ENCODE measurements at places on chromosomes 16 and 17. TPM values are rescaled to one million over a fixed set of nuclear protein-coding genes. Genes with fewer than 3 reads are reported as not detected.

The C16orf92 gene
- total RNA-seq, result not detected

DNA sequence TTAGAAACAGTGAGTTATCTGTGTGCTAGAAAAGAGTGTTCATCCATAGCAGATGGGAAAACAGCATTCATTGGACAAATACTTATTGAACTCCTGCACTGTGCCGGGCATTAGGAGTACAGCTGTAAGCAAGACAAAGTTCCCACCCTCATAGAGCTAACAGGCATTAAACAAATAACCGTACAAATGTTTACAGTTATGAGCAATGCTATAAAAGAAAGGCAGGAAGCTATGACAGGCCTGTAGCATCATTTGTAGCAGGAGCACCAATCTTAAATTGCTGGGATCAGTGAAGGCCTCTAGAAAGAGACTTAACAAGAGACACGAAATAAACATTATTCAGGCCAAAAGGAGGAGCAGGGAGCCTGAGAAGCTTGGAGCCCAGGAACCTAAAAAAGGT is 15.6 kb downstream of the SDR42E1 start:
- no peaks in the 10 kb centered on the region for H3K36me3 ChIP-seq
- no peaks in the 10 kb centered on the region for H3K27me3 ChIP-seq
- no peak overlapping the region for H3K27ac ChIP-seq
- H3K4me1 ChIP-seq, result peaks cover 16% of the 10 kb centered on the region
- no peak for DNase-seq

DNA sequence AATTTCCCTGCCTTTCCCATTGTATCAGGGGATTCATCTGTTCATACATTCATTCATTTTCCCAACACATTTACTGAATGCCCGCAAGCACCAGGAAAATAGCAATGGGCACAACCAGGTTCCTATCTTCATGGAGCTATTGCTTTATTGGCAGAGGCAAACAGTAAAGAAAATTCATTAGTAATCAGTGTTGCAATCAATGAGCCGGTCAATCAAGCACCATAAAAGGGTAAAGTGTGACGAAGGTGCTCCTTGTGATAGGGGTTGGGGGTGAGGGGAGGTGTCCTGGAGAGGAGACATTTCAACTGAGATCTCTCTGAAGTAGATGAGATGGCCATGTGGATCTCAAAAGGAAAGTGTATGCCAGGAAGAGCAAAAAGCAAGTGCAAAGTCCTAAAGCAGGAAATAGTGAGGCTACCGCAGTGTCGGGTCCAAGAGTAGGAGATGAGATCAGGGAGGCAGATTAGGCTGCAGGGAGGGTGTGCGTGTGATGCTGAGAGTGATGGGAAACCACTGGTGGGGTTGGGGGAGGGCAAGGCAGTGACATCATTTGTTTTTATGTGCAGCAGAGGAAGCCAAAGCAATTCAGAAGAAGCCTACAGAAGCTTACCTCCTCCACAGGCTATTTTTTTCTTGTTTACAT is 28.4 kb downstream of the CDH13 start:
- H3K27me3 ChIP-seq, result no peaks in the 10 kb centered on the region
- H3K36me3 ChIP-seq, result no peaks in the 10 kb centered on the region
- DNase-seq, result no peak

DNA sequence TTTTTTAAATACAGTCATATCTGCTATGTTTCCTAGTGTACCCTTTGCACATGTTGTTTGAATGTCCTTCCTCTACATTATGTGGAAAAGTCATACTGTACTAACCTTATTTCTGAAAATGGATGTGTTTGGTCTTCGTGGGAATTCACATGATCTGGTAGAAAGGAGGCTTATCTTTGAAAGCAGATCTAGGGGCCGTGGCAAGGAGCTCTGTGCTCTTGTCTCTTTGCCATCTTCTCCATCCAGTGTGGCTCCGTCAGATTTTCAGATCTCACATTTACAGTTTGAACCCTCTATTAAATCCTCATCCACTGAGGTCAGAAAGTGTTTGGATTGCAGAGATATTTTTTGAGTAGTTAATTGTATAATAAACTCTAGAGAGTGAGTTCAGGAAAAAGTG is 32.9 kb downstream of the MAP2K4 start:
- no peaks in the 10 kb centered on the region for H3K27me3 ChIP-seq
- H3K27ac ChIP-seq, result no peak overlapping the region
- H3K4me1 ChIP-seq, result peaks cover 86% of the 10 kb centered on the region
- DNase-seq, result no peak

- H3K27ac ChIP-seq, result no peak overlapping the region
- H3K4me3 ChIP-seq, result no peak overlapping the region
- no peaks in the 10 kb centered on the region for H3K27me3 ChIP-seq
- H3K36me3 ChIP-seq, result peaks cover 94% of the 10 kb centered on the region
Observed at GRCh38 chr17:61967729-61968128, 39.9 kb upstream of the INTS2 start.

All from esophagus muscularis mucosa (tissue), 4 donors.